ENCODE measurements at places on chromosomes 2 and 18. TPM values are rescaled to one million over a fixed set of nuclear protein-coding genes. Genes with fewer than 3 reads are reported as not detected.

- no peak for DNase-seq
Measured at GRCh38 chr2:151862700-151863099, 34.5 kb upstream of the ARL5A start.

- DNase-seq, result no peak
Measured at GRCh38 chr18:76144844-76145243, 350.2 kb downstream of the ZNF516 start.

DNA sequence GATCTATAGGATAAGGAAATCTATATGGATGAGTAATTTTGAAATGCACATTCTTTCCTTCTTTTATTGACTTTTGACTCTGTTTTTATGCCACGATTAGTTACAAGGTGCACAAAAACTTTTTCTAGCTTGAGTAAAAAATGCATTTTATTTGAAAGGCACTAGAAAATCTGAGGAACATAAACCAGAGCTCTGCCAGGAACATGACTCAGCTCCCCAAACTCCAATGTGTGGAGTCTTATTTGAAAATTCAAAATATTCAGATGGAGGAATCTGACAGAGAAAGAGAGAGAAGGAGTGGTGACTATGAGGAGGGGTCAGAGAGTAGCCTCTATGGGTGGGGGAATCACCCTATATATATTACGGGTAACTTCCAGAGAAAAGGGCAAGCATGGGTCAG lies 231.0 kb downstream of the DCC start:
- no peak for DNase-seq

- DNase-seq, result no peak
Measured at GRCh38 chr2:160533482-160533881, 39.9 kb upstream of the RBMS1 start.

The TAF4B gene
- total RNA-seq, result 4.2 TPM

The COLEC12 gene
- 46.1 TPM for total RNA-seq

The TBR1 gene
- not detected for total RNA-seq

The OR6B2 gene
- total RNA-seq, result not detected

The CRYGD gene
- not detected for total RNA-seq

The CAPN14 gene
- 0.21 TPM for total RNA-seq

The FSHR gene
- total RNA-seq, result not detected

The VSNL1 gene
- not detected for total RNA-seq

The GCG gene
- total RNA-seq, result not detected

Measured in aorta (tissue), 5 donors.